IPS DF 6.9 (cell line): ENCODE measurements at places on chromosomes 1 and 21.

DNA sequence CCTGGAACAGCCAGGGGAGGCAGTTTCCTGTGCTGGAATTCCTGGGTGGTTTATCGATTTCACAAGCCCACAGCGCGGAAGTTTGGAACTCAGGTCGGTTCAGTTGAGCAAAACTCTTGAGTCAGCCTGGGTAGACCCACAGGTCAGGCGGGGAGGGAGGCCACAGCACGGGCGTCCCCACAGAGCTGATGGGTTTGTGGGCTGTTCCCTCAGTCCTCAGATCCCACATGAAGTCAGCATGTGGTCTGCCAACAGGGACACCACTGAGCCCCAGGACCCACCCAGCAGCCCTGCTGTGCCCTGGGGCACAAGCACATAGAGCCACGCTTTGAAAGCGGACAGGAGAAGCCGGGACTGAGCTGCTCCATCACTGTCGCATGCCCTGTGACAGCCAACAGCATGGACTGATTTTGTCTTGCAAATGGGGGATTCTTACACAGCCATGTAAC lies 17.4 kb downstream of the BMP8A start:
- no peak for DNase-seq

GRCh38 chr1:159066108-159066507 lies 10.5 kb downstream of the AIM2 start:
- DNase-seq = no peak

DNA sequence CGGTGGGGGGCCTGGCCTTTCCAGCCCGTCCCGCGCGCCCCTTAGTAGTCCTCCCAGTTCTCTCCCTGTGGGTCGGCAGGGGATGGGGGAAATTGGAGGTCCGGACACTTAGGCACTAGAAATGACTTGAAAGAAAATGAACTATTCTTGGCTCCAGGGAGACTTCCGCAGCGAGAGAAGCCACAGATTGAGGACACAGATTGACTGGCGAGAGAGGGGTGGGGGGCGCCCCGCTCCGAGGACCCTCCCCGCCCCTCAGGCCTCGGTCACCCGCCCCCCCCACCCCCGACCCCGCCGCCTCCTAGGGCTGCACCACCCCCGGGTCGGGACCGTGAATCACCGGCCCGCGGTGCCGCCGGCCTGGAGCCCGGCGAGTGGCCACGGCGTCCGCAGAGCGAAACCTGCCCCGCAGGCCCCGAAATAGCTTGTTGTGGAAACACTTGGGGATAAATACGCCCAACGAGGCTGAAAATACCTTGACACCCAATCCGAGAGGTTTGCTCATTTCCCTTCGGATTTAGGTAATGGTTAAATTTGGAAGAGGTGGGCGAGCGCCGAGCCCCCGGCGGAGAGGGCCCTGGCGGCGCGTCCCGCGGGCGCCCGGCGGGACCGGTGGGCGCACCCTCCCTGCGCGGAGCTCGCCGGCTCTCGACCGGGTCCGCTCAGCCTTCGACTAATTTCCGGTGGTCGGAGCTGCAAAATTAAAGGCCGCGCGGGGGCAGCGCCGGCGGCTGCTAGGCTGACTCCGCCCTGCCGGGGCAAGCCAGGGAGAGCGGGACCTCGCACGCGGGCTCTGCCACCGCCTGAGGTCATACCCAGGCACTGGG lies at the start of gene GFI1:
Gene GFI1, minus strand, starts transcription at position 675 of the 827 bp plus-strand sequence. CDS start 3,438 bp downstream, outside the sequence.
- DNase-seq = no peak

DNA sequence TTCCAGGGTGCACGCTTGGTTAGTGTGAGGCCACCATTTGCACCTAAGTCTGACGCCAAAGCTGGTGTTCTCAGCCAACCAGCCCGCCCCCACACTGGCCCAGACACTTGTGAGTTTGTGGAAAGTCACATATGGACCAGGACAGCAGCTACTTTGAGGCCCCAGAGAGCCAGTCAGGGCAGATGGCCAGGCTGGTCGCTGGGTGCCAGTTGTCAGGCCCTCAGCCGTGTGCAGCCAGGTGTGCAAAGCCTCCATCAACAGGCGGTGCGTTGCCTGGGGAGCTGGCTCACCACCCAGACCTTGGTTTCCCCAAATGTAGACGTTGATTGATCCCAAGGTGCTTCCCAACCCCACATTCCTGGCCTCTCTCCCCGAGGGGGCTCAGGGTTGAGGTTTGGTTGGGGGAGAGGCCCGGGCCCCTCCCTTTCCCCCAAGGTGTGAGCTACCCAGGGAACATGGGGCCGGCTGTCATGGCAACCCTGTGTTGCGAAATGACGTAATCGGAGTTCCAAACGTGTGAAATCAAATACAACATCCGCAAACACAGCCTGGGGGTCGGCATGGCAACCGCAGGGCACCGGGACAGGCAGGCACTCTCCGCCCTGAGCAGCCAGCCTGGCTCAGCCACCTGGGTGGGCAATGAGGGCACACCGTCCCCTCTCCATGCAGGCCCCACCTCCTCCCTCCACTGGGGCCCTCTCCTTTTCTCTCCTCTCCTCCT lies 42.2 kb upstream of the WNT4 start:
- no peak for DNase-seq
